Posterior vena cava (tissue), 2 donors: ENCODE measurements at places on chromosomes 1 and 21. TPM values are rescaled to one million over a fixed set of nuclear protein-coding genes. Genes with fewer than 3 reads are reported as not detected.

DNA sequence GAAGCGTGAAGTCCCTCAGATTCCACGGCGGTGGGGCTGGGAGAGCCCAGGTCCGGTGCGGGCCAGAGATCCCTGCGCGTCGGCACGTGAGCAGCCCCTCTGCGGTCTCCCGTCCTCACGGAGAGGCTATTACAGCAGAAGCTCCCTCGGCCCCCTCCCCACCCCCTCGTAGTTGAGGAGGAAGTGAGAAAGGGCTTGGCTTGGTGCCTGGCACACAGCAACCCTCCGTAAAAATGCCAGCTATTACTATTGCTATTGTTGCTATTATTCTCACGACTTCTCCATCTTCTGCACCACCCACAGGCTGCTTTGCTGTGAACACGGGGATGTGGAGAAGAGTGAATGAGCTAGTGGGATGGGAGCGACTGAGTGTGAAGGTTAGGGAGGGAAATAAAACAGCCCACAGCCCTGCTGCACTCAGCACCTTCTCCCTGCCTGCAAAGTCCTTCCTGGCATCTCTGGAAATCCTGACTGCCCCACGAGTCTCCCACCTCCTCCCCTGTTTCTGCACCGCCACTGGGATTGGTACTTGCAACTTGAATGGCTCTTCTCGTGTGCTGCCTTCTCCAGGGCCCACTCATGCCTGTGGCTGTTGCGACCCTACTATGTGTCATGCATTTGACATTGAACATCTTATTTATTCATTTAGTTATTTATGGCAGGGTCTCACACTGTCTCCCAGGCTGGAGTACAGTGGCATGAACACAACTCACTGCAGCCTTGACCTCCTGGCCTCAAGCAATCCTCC is 26.6 kb downstream of the ZBTB18 start:
- DNase-seq, result no peak

DNA sequence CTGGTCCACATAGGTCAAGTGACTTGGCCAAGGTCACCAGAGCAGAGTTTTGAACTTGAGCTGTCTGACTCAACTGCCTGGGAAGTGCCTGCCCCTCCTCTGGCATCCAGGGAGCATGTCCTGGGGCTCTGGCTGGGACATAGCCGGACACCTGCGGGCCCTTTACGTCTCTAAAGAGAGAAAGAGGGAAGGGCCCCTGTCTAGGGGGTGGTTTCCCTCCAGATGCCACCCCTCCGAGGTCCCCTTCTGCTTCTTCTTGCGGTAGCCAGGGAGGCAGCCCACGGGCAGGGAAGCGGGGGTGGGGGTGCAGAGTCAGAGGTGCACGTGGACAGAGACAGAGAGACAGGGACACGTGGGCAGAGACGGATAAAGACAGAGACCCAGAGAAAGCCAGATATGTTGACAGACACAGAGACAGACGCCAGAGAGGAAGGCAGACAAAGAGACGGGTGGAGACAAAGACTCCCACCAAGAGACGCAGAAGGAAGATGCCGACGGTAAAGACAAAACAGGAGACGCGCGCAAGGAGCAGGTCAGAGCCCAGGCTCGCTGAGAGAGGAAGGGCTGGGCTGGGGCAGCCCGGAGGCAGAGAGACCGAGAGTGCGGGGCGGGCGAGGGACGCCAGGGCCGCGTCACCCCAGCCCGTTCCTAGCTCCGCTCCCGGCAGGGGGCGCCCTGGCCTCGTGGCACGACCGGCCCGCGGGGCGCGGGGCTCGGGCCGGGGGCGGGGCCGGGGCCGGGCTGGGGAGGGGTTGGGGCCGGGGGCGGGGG is 458 bp upstream of the ALPL start:
- DNase-seq, result peak; percentile 90

- peak; percentile 81 for DNase-seq
Measured at GRCh38 chr1:2594001-2594640, 7.5 kb downstream of the PRXL2B start.

GRCh38 chr1:102833151-102833550 is 275.2 kb downstream of the COL11A1 start:
- DNase-seq, result no peak

GRCh38 chr1:100943533-100943932 is 47.6 kb downstream of the SLC30A7 start:
- no peak for DNase-seq

DNA sequence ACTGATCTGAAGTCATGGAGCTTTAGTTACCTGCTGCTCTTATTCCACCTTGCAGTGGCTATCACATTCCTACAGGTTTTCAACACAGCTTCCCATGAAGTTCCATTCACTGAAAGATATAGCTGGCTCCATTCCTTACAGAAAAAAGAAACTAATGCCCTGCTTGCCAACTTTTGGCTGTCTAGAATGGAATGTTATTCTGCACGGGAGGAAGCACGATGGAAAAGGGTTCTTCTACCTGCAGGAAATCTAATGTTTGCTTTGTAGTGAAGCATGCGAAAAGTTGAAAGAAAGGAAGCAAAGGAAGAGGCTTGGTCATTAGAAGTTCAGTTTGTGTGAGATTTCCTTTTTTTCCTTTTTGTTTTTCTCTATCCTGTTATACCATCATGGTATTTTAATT is 32.6 kb downstream of the GIPC2 start:
- no peak for DNase-seq

GRCh38 chr1:11384170-11384554 is 94.8 kb upstream of the DISP3 start:
- DNase-seq, result no peak

DNA sequence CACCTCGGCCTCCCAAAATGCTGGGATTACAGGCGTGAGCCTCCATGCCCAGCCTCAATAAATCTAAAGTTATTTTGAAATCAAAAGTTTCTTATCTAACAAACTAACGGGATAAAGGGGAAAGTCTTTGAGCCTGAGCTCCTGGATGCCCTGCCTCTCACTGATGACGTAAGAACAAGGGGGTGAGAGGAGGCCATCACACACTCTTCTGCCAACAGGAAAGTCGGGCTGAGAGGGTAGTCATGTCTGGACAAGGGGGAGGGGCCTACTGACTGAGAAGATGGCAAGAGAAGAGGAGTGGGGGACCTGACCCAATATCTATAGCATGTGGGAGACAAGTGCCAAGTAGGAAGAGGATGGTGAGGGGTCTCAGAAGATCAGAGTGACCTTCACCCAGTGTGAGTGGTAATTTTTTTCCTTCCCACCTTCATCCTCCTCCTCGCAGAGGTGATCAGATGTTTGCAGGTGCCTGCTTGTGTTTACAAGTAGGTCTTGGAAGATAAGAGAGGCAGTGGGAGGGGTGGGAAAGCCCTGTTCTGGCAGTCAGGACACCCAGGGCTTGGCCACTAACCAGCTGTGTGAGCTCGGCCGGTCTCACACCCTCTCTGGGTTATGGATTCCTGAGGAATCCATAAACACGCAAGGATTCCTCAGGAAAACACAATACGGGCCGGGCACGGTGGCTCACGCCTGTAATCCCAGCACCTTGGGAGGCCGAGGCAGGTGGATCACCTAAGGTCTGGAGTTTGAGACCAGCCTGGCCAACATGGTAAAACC is 9.6 kb downstream of the UQCRHL start:
- DNase-seq, result no peak

DNA sequence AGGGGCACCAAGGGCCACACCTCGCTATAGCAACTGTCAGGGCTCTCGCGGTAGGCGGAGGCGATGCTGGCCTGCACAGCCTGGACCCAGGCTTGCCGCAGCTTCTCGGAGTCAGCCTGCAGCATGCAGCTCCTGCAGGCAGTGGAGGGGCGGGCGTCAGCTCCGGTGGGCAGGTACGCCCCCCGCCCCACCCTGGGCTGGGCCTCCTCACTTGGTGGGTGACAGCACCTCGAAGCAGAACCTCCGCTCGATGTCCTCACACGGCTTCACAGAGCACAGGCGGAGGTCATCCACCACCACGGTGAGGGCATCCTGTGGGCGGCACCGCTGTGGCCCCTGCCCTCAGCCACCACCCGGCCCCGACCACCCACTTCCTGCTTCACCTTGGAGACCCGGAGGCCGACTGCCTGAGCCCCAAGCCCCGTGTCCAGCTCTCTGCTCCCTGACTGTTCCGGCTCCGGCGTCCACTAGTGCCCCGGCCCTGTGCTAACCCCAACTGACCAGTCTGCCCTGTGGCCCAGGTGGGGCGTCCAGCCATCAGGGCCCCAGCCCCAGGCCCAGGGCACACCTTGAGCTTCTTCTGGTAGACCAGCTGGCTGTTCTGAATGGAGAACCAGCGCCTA is 9.8 kb downstream of the ACAP3 start:
- no peak for DNase-seq

- no peak for DNase-seq
Measured at GRCh38 chr1:215083383-215083961, 935 bp downstream of the KCNK2 start.

- no peak for DNase-seq
Measured at GRCh38 chr1:175600721-175601440, 142.5 kb downstream of the TNR start.

GRCh38 chr1:60541831-60542532 is 468.4 kb upstream of the C1orf87 start:
- DNase-seq, result no peak

DNA sequence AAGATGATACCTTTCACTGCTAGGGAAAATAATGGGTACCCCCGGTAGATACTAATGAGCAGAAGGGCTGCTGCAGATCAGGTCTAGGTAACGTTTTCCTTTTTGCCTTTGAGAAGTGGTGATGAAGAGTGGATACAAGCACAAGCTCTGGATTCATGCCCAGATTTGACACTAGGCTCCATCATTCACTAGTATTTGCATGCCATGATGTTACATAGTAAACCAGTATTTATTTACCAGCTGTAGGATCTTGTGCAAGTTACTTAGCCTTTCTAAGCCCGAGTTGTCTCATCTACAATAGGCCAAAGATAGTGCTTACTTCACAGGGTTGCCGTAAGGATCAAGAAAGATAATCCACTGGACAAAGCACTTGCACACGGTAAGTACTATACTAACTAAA is 14.2 kb downstream of the PTPN14 start:
- DNase-seq, result no peak

DNA sequence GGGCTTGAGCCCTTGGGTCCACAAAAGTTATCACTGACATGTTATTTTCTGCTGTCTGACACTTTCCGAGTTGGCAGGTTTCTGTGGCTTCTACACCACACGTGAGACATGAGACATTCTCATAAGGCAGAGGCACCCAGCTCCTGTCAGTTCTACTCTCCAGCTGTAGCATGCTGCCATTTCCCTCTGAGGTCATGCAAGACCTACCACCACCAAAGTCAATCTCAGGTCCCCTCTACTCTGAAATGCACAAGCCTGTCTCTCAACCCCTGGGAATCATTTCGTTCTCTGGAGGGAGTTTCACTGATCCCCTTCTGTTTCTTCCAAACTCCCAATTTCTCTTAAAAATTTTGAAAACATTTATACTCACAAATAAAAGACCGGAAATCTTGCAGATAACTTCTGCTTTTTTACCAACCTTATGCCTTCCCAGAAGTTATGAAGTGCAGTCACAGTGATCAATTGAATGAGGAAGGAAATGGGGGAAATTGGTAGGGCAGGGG is 39.5 kb upstream of the CR2 start:
- DNase-seq, result no peak

- DNase-seq, result no peak
Measured at GRCh38 chr1:205961991-205962820, 18.9 kb upstream of the SLC26A9 start.

- DNase-seq, result no peak
Measured at GRCh38 chr1:51255331-51255730, 19.3 kb downstream of the RNF11 start.

DNA sequence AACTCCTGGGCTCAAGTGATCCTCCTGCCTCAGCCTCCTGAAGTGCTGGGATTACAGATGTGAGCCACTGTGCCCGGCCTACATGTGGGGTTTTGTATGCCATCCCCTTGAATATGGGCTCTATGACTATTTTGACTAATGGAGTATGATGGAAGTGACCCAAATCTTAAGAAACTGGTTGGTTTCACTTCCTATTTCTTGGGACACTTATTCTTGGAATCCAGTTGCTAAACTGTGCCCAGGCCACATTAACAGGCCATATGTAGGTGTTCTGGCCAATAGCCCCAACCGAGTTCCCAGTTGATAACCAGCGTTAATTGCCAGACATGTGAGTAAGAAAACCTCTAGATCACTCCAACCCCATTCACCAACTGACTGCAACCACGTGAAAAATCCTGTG is 36.3 kb upstream of the CLIC4 start:
- no peak for DNase-seq

- DNase-seq, result no peak
Measured at GRCh38 chr21:35976929-35977328, 83.4 kb downstream of the SETD4 start.

The TSTD1 gene
- 4.5 TPM for total RNA-seq

The F13B gene
- not detected for total RNA-seq

The FLG2 gene
- total RNA-seq, result not detected

The B3GALT2 gene
- 0.76 TPM for total RNA-seq

The KLF17 gene
- 0.24 TPM for total RNA-seq

The PDC gene
- not detected for total RNA-seq
